Adrenal gland (tissue), 19 donors: ENCODE measurements at places on chromosomes 5 and 9. TPM values are rescaled to one million over a fixed set of nuclear protein-coding genes. Genes with fewer than 3 reads are reported as not detected.

The KCNV2 gene
- polyA plus RNA-seq = not detected

GRCh38 chr5:85388770-85389169 is 1004.1 kb upstream of the EDIL3 start:
- DNase-seq = no peak

GRCh38 chr5:52767766-52768480 is 19.8 kb upstream of the ITGA1 start:
- no peak for DNase-seq

The COX7C gene
- polyA plus RNA-seq = 628 TPM

- no peak for DNase-seq
These were observed 323.9 kb upstream of the RORB start for GRCh38 chr9:74173284-74173683.

GRCh38 chr9:114825126-114825795 is 19.4 kb upstream of the TNFSF15 start:
- no peak for DNase-seq

The CTNND2 gene
- 1.3 TPM for polyA plus RNA-seq

DNA sequence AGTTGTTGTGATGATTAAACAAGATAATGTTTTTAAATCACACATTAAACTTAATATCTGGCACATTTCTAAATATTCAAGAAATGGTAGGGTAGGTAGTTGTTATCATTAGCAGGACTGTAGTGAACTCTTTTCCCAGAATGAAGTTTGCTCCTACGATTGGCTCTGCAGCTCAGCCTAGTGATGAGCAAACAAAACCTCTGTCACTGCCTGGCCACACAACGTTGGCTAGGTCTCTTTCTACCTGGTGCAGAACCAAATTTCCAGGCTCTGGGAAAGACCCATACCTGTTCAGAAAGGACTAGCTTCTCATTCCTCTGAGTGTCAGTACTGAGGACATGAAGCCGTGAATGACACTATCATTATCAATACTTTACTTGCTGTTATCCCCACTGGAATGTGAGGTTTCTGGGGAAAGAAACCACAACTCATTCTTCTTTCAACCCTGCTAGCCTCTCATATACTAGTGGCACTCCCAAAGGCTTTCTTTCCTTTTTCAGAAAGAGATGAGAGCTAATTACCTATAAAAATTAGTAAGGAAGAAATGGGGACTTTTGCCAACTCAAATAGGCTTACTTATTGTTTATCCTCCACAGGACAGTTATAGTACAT is 219.3 kb upstream of the TRIM32 start:
- DNase-seq = no peak

The SAPCD2 gene
- 0.17 TPM for polyA plus RNA-seq

The FAF2 gene
- polyA plus RNA-seq = 68.2 TPM

DNA sequence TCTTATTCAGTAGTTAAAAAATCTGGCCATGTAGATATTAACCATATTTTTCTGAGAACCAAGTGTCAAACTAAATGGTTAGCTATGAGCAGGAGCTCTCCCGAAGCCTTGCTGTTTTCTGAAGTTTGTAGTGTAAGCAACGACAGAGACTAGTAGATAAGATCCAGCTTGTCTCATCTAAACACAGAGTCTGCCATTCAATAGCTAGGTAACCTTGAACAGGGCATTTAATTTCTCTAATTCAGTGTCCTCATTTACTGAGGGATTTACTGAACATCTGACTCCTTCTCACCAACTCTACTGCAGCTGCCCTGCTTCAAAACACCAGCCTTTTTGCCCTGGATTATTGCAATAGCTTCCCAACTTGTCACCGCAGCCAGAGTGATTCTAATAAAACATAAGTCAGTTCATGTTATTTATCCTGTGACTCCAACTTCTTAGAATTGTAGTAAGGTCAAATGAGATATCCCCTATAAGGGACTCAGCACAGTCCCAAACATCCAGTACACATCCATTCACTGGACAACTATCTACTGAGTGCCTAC is 337.0 kb downstream of the PLK2 start:
- DNase-seq = no peak

GRCh38 chr5:111922344-111922743 is 165.3 kb upstream of the NREP start:
- DNase-seq = no peak

DNA sequence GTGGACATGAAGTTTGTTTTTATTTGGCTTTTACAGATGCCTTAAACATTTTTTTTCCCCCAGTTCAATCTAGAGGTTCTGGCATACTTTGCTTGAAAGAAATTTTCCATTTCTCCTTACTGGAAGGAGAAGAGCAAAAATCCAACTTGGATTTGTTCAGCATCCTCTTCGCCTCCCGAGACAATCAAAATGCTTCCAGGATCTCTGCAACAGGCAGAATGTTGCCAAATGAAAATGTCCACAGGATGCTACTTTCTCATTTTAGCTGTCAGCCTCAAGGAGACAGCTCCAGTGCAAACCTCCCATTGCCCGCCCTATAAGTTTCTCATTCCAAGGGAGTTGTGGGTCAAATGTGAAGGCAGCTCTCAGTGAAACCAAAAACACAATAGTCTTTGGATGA is 1972.1 kb downstream of the MAT2B start:
- no peak for DNase-seq

The WDR55 gene
- polyA plus RNA-seq = 13.5 TPM

The PCDHB2 gene
- polyA plus RNA-seq = 0.44 TPM

The ELAVL2 gene
- 0.24 TPM for polyA plus RNA-seq

The SLF1 gene
- 2.9 TPM for polyA plus RNA-seq

- DNase-seq = no peak
These were observed 134.9 kb upstream of the FBXL17 start for GRCh38 chr5:108516785-108517184.

DNA sequence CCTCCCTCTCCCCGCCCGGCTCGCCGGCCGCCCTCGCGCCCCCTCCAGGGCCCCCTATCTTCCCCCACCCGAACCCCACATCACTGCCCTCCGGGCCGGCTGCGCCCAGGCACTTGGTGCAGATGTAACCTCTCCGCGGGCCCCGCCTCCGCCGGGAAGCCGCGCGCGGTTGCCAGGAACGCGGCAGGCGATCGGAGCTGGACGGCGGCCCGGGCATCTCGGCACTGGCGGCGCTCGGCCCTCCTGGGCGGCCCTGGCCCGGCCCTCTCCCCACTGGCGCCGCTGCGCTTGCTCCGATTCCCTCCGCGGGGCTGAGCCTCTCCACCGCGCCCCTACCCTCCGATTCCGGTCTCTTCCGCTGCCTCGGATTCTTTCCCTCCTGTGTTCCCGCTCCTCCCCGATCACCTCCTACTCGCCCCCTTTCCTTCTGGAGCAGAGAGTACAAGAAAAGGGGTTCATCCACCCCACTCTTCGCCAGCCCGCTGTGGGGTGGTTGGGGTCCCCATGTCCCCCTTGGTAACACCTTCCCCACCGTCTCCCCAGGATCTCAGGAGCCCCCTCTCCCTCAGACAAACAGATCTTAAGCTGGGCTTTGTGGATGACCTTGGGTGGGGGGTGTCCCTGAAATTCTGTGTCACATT is 70.6 kb downstream of the C9orf50 start:
- DNase-seq = peak; percentile 87

- no peak for DNase-seq
These were observed 81.7 kb downstream of the DCP2 start for GRCh38 chr5:113058269-113058668.

The PCBD2 gene
- 6.6 TPM for polyA plus RNA-seq

DNA sequence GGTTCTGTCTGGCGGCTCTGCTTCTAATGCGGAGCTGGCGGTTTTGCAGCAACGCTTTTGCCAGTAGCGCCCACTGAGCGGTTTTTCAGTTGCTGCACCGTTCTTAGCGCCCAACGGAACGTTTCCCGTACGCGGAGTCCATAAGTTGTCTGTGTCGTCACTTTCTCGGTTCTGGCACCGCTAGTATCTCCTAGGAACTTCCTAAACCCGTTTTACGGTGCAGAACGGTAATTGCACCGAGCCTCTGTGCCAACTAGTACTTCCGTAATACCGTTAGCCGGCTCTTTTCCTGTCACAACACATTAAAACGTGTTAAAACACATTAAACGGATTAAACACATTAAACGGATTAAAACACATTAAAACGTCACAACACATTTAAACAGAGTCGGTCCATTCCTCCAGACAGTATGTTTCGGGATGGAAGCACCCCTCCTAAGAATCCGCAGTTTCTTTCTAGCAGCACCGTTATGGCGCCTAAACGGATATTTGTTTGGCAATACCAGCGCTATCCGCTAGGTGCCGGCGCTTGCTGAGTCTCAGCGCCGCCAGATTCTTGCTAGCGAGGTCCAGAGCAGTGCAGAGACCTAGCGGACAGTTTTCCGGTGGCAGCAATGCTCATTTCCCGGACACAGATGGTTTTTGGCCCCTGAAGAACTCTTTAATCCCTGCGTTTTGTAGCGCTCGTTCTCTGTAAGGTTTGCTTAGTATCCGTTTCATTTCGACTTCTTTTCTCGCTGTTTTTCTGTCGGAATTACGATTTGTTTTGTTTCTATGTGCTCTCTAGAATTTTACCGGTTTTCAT is 45.4 kb downstream of the ANXA2R start:
- DNase-seq = peak; percentile 94

DNA sequence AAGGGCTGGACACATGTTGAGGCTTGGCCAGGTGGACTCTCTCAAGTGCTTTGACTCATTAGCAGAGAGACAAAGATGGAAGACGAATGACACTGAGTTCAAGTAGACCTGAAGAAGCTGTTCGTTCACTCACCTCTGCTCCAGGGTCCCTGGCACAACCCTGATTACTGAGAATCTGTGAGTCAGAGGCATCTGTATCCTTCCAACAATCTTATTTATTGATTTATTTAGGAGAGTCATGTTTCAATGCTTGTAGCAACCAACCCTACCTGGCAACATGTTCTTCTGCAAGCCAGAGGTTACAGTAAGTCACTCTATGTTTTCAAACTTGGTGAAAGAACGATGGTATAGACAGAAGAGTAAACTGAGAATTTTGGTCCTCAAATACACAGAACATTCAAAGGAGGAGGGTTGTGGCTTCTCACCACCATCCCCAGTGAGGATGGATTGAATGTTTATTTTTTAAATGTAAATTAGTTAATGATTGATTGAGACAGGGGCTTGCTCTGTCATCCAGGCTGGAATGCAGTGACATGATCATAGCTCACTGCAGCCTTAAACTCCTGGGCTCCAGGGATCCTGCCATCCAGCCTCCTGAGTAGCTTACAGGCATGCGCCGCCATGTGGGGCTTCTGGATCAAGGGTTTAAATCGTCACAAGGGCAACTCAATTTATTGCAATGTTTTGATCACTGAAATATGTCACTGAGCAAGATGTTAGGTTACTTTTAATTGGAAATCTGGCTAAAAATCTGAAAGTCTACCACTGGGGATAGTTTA is 55.7 kb upstream of the CARTPT start:
- no peak for DNase-seq

GRCh38 chr5:177364159-177364962 is 6.6 kb downstream of the RGS14 start:
- DNase-seq = no peak

DNA sequence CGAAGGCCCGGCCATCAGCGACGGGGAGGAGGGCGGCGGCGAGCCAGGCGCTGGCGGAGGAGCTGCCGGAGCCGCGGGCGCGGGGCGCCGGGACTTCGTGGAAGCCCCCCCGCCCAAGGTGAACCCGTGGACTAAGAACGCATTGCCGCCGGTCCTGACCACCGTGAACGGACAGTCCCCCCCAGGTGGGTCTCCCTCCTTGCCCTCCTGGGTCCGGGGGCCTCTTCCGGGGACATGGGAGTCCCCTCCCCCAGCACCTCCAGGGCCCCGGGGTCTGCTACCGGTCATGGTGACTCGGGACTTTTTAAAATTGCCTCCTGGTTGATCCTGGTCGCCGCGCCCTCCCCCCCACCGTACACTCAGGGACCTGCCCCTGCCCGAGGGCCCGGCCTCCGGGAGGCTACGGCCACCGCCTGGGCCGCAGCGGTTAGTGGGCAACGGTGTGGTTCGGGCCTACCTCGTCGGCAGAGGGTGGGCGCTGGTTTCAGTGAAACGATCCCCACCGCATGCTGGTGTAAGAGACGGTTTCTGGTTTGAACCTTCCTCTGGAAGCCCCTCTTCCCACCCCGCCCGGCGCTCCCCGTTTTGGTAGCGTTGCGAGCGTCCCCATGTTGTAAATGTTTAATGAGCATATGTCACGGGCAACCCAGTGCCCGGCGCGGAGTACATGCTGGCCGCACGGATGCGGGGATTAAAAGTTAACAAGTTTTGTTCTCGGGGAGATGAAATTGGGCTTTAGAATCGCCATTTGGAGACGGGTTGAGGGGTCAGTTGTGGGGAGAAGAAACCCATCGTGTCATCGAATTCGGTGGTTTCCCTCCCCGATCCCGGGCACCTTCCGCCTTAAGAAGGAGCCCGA is 1.1 kb downstream of the LARP1 start:
- DNase-seq = peak; percentile 70

GRCh38 chr5:170427672-170428236 is 38.6 kb upstream of the KCNMB1 start:
- DNase-seq = no peak

GRCh38 chr5:96330530-96331140 is 102.4 kb downstream of the PCSK1 start:
- DNase-seq = peak; percentile 29

GRCh38 chr9:128718047-128718446 is 5.9 kb downstream of the ZDHHC12 start:
- DNase-seq = no peak

The MRPL36 gene
- polyA plus RNA-seq = 57.4 TPM

GRCh38 chr5:135921388-135921787 is 25.7 kb upstream of the IL9 start:
- DNase-seq = no peak

DNA sequence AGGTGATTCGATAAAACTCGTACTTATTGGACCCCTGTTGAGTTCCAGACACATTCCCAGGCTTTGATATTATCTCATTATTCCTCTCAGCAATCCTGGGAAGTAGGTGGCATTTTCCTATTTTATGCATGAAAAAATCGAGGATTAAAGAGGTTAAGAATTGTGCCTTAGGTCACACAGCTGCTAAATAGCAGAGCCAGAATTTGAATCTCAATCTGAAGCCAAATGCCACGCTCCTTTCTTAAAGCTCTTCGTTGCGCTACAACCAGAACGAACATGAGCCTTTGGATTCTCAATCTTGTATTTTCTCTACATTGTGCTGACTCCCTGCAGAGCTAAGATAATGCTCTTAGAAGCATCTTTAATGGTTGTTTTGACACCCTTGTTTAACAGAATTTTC is 527.8 kb upstream of the TLE4 start:
- no peak for DNase-seq

DNA sequence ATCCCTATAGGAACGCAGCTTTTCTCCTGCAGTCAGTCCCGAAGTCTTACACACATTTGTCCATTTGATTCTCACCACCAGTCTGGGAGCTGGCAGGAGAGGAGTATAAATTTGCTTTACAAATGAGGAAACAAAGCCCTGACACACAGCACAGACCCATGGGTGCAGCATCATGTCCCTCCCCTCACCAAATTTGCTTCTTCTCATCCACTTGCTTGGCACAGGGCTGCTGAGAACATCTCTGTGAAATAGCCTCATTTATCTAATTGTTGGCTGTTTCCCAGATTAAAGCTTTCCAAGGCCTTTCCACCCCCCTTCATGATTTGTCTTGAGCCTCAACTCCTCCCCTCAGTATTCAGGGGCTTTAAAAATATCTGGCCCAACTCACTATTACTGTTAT is 11.3 kb upstream of the ADRB2 start:
- no peak for DNase-seq
